ENCODE measurements at places on chromosomes 2 and 18.

DNA sequence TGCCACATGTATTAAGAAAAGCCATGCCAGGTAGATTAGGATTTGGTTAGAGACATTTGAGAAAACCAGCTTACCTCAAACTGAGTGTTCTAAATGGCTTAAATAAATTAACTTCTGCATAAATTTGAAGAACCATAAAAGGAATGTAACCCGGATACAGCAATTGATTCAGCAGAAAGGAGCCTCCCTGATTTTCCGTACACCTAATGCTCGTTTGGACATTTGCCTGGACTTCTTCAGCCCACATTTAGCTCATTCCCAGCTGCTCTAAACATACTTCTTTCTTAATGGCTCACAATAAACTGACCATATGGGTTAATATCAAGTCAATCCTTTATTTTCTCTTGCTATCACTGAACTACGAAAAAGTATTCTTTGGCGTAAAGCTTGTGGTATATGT is 392.4 kb downstream of the ZNF516 start:
- DNase-seq = no peak

GRCh38 chr2:161042990-161043625 is 117.1 kb upstream of the TANK start:
- DNase-seq = no peak

DNA sequence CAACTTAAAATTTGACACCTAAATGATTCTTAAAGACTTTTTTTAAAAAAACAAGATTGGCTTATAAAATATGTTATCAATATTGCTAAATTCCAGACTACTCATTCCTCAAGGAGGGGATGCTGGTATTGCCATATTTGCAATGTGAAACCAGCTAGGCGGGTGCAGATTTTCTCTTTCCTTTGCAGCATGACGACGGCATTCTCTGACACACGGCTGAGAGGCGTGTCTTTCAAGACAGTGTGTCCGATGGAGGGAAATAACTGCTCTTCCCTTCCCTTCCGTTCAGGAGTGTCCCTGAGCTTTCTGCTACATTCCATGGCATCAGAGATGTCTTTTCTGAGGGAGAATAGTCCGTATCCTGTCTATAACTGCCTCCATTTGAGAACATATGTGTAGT is 38.2 kb upstream of the CNGA3 start:
- no peak for DNase-seq

GRCh38 chr2:177599139-177599688 is 206.6 kb downstream of the AGPS start:
- no peak for DNase-seq

All from DMS 273 treated with DMSO at 0.1 percent for 48 hours (cell line).